Liver (tissue), 10 donors: ENCODE measurements at places on chromosomes 11 and 22. TPM values are rescaled to one million over a fixed set of nuclear protein-coding genes. Genes with fewer than 3 reads are reported as not detected.

DNA sequence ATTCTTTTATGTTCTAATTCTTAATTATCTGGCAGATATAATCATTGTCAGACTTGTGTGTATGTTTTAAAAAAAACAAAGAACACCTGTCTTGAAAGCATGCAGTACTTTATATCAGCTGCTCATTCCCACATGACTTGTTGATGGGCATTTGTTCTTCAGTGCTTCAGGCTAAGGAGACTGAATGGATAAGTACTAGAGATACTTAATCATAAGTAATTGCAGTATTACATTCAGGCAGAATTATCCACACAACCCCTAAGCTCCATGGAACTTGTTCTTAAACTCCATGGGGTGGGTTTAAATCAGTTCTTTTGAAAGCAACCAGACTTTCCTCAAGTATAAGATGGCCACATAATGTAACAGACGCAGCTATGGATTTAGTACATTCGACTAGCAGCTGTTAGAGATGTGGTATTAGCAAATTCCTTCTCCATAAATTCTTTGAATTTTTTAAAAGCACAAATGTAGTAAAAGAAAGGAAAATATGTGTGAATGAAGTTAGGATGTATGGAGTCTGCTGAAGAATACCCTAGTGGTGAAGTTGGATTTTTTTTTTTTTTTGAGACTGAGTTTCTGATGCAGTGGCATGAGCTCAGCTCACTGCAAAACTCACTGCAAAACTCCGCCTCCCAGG lies 3.0 kb downstream of the JAM3 start:
- peaks cover 5% of the 10 kb centered on the region for H3K4me1 ChIP-seq
- H3K4me3 ChIP-seq, result no peak overlapping the region
- no peak overlapping the region for H3K27ac ChIP-seq
- peaks cover 12% of the 10 kb centered on the region for H3K27me3 ChIP-seq
- no peak for DNase-seq

DNA sequence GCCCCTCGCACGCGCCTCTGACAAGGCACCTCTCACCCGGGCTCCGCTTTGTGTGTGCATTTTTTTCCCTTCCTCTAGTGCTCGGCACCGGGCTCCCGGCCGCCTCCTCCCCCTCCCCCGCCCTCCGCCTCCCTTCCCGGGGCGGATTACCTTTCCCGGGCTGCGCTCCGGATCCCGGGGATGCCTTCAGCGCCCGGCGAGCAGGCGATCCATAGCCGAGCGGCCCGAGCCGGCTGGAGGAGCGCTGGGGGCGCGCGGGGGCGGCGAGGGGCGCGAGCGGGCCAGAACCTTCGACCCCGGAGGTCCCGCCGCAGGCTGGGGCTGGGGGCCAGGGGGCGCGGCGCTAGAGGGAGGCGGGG lies 282 bp downstream of the MPPED2 start:
- no peaks in the 10 kb centered on the region for H3K36me3 ChIP-seq
- no peak overlapping the region for H3K27ac ChIP-seq
- H3K27me3 ChIP-seq, result peaks cover 2% of the 10 kb centered on the region
- peak overlapping the region; percentile 42 for H3K4me3 ChIP-seq

Gene TESMIN
- 0.42 TPM for total RNA-seq

DNA sequence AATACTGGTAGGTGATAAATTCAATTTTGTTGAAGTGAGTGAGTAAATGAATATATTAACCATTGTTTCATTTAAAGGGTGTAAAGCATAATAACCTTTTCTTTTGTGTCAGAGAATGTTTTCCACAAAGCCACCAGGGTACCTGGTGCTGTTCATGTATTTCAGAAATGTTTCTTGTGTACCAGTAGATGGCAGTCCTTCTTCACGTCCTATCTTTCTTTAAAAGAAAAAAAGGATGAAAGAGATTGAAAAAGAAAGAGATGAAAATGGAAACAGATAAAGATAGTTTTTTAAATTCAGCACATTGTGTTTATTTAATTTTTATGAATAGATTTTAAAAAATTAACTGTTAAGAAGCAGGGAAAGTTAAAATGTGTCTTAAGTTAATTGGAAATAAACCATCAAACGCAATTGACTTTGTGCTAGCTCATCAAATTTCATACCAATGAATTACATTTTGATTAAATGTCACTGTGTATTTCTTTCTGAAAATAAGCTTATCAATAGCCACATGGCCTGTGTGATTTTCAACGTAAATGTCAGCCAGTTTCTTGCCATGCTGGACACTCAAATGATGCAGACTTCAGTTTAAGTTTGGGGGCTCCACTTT lies 65.5 kb upstream of the CHORDC1 start:
- H3K4me1 ChIP-seq, result no peaks in the 10 kb centered on the region
- H3K27ac ChIP-seq, result no peak overlapping the region
- H3K4me3 ChIP-seq, result no peak overlapping the region
- DNase-seq, result no peak
- no peaks in the 10 kb centered on the region for H3K36me3 ChIP-seq

DNA sequence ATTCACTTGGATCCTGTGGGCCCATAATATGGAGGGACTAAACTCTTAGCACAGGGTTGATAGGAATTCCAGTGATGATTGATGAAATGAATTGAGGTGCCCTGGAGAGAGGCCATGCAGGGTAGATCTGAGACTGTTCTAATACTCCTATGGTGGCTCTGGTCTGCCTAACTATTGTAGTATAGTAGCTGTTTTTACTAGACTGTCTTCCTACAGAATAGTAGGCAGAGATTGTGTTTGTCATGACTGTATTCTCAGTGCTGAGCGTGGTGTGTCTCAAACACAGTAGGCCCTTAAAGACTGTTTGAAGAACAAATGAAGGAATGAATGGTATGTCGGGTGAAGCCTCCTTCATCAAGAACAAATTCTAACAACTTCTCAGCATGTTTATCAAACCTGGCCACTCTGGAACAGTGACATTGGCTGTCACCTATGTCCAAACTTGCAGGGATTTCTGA lies 107.0 kb upstream of the SESN3 start:
- no peaks in the 10 kb centered on the region for H3K27me3 ChIP-seq
- no peaks in the 10 kb centered on the region for H3K36me3 ChIP-seq
- H3K27ac ChIP-seq, result peak overlapping the region; percentile 55
- peaks cover 27% of the 10 kb centered on the region for H3K4me1 ChIP-seq

DNA sequence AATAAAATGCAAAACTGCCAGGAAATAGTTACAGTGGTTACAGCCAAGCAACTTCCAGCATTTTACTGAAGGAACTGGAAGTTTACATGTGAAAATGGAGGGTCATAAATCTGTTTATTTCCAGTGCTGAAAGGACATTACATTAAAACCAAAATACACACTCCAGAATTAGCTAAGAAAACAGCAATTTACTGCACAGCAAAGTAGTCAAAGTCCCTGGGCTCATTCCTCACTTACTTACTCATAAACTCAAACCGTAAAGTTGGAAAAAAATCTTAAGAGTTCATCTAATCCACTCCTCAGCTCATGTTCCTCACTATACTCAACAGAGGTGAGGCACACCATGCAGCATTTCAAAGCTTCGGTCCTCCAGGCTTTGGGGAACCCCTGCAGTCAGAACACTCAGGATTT lies 17.4 kb downstream of the CTSC start:
- H3K4me1 ChIP-seq, result peaks cover 9% of the 10 kb centered on the region
- H3K4me3 ChIP-seq, result no peak overlapping the region
- no peaks in the 10 kb centered on the region for H3K36me3 ChIP-seq
- DNase-seq, result no peak
- H3K27me3 ChIP-seq, result no peaks in the 10 kb centered on the region
- H3K27ac ChIP-seq, result no peak overlapping the region

Gene ALDH3B1
- total RNA-seq, result 3.3 TPM

Gene CLDN25
- total RNA-seq, result not detected

Gene APOC3
- total RNA-seq, result 608 TPM

DNA sequence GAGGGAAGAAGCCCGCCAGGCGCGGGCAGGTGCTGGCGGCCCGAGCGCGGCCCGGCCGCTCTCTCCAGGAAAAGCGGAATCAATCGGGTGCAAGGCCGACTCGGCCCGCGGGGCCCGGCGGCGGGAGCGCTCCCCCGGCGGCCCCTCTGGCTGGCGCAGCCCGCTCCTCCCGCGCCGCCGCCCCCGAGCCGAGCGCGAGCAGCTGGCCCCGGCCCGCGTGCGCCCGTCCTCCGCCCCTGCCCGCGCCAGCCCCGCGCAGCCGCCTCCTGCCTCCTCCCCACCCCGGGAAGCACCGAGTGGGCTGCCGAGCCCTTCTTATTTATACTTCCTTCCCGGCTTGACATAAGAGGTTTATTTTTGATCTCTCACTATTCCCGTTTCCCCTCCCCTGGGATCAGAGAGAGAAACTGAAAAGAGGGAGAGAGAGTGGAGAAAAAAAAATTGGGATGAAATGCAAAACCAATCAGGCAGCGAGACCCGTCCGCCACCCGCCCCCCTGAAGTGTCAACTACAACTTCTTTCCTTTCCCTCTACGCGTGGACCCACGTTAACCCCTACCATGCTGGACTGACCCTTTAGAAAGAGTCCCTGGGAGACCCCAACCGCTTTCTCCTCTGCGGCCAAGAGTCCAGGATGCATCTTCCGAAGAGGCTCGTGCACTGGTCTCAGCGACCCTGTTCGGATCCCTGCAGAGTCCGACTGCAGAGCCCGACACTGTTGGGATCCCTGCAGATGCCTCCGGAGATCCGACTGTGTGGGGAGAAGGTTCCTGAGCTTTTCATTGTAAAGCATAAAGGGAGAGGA lies at the start of gene ADAMTS8:
Gene ADAMTS8, minus strand, starts transcription at position 294 of the 804 bp plus-strand sequence. CDS start 323 bp downstream, outside the sequence.
- no peaks in the 10 kb centered on the region for H3K36me3 ChIP-seq
- no peaks in the 10 kb centered on the region for H3K27me3 ChIP-seq
- DNase-seq, result no peak
- no peak within 1 kb of the TSS for H3K27ac ChIP-seq

DNA sequence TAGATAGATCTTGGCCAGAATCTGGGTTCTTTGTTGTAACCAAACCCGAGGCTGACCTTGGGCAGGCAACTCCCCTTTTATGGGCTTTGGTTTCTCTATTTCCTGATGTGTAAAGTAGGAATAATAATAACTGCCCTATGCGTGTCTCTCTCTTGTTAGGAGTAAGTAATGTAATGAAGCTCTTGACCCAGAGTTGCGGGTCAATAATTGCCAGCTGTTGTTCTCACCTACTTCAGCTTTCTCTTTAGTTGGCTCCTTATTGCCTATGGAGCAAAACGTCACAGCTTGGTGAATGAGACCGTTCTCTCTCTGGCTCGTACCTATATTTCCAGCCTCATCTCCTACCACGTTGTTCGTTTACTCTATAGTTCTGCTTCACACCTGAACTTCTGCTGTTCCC lies 56.6 kb upstream of the KIRREL3 start:
- H3K4me3 ChIP-seq, result no peak overlapping the region
- H3K4me1 ChIP-seq, result no peaks in the 10 kb centered on the region
- H3K36me3 ChIP-seq, result no peaks in the 10 kb centered on the region
- H3K27me3 ChIP-seq, result no peaks in the 10 kb centered on the region

GRCh38 chr11:65915821-65916251 lies 3.0 kb downstream of the C11orf68 start:
- no peak for DNase-seq
- H3K27me3 ChIP-seq, result no peaks in the 10 kb centered on the region
- no peaks in the 10 kb centered on the region for H3K36me3 ChIP-seq
- H3K27ac ChIP-seq, result peak overlapping the region; percentile 9
- H3K4me1 ChIP-seq, result peaks cover 27% of the 10 kb centered on the region

DNA sequence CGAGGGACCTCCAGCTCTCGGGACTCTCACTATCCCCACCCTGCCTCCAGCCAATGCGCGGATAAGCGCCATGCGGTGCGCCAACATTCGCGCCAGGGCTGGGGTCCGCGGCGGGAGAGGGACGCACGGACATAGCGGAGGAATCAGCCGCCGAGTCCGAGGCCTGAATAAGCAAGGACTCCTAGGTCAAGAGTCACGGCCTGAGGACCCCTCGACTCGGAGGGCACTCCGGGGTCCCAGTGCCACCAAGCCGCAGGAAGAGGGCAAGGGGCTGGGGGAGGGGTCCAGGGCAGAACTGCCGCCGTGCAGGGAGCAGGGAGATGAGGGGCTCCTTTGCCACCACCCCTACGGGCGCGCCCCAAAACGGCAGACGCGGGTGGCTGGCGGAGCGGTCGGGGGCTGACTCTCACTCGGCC lies 552 bp downstream of the DSCAML1 start:
- H3K27ac ChIP-seq, result no peak overlapping the region
- H3K27me3 ChIP-seq, result peaks cover 8% of the 10 kb centered on the region
- H3K36me3 ChIP-seq, result no peaks in the 10 kb centered on the region
- peaks cover 16% of the 10 kb centered on the region for H3K4me1 ChIP-seq

DNA sequence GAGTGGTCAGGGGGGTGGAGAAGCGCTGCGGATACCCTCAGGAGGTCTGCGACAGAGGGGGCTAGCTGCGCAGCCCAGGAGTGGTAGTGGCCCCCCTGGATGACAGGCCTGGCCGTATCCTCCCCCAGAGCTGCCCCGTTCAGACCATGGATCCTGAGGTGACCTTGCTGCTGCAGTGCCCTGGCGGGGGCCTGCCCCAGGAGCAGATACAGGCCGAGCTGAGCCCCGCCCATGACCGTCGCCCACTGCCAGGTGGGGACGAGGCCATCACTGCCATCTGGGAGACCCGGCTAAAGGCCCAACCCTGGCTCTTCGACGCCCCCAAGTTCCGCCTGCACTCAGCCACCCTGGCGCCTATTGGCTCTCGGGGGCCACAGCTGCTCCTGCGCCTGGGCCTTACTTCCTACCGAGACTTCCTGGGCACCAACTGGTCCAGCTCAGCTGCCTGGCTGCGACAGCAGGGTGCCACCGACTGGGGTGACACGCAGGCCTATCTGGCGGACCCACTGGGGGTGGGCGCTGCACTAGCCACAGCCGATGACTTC lies 505 bp downstream of the NUDT22 start:
- peak overlapping the region; percentile 52 for H3K27ac ChIP-seq
- no peaks in the 10 kb centered on the region for H3K27me3 ChIP-seq
- peaks cover 47% of the 10 kb centered on the region for H3K4me1 ChIP-seq
- H3K36me3 ChIP-seq, result peaks cover 14% of the 10 kb centered on the region
- DNase-seq, result no peak

- H3K4me3 ChIP-seq, result no peak overlapping the region
- no peaks in the 10 kb centered on the region for H3K27me3 ChIP-seq
- no peaks in the 10 kb centered on the region for H3K4me1 ChIP-seq
- no peak overlapping the region for H3K27ac ChIP-seq
- peaks cover 29% of the 10 kb centered on the region for H3K36me3 ChIP-seq
These were observed 10.5 kb downstream of the SLC16A8 start for GRCh38 chr22:38073150-38074130.

- H3K4me3 ChIP-seq, result peak overlapping the region; percentile 48
- DNase-seq, result peak; percentile 62
- H3K36me3 ChIP-seq, result no peaks in the 10 kb centered on the region
- H3K27ac ChIP-seq, result peak overlapping the region; percentile 41
- no peaks in the 10 kb centered on the region for H3K27me3 ChIP-seq
These were observed 33.9 kb downstream of the PRDM11 start for GRCh38 chr11:45180179-45180847.

DNA sequence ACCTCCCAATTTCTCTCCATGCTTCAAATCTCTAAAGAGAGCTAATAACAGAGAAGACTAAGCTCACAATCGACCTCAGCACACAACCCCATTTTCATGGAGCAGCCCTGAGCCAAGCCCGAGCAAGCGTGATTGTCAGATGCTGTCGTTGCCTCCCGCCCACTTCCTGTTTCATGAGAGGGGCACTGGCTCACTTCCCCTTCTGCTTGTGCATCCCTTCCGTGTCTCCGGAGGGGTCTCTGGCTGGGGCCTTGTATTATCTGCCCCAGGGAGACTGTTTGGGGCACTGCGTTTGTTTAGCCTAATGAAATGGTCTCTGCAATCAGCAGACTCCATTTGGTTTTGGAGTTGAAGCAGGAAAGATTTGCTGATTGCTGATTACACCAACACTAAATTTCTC lies 181.3 kb upstream of the SEZ6L start:
- DNase-seq, result no peak
- no peak overlapping the region for H3K27ac ChIP-seq
- no peaks in the 10 kb centered on the region for H3K36me3 ChIP-seq
- H3K27me3 ChIP-seq, result no peaks in the 10 kb centered on the region

- no peak overlapping the region for H3K4me3 ChIP-seq
- no peaks in the 10 kb centered on the region for H3K27me3 ChIP-seq
- no peak overlapping the region for H3K27ac ChIP-seq
- H3K36me3 ChIP-seq, result no peaks in the 10 kb centered on the region
- DNase-seq, result no peak
These were observed 17.6 kb downstream of the KCNC1 start for GRCh38 chr11:17752144-17752543.

Gene GRM5
- total RNA-seq, result not detected
